EH (cell line): ENCODE measurements at places on chromosomes 11 and 22.

DNA sequence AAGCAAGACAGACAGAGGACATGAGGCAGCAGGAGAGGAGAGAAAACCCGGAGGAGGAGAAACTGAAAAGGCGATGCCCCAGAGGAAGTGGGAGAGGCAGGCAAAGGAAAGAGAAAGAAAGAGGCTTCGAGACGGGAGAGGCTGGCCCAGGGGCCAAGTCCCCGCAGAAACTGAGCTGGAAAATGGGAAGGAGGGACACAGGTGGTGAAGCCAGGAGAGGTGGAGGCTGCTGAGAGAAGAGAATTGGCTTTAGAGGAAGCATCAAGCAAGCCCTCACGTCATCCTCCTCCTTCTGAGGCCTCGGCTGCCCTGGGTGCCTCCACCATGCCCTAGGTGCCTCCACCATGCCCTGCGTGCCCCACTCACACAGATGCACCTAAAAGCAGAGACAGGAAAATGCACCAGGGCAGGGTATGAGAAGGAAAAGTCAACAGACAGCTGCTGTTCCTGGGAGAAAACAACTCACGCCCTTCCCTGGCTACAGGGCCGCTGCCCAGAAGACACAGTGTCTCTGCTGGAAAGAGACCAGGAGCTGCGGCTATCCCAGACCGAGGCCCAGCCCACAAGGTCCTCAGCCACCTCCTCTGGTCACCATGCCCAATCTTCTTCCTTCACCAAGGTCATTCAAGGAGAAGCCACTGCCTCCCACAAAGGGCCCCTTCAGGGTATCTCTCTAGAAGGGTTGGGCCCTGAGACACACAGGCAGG lies 14.3 kb downstream of the FXYD6 start:
- no peak for DNase-seq

- no peak for DNase-seq
Observed at GRCh38 chr22:47816863-47817210, 1054.4 kb downstream of the TBC1D22A start.

DNA sequence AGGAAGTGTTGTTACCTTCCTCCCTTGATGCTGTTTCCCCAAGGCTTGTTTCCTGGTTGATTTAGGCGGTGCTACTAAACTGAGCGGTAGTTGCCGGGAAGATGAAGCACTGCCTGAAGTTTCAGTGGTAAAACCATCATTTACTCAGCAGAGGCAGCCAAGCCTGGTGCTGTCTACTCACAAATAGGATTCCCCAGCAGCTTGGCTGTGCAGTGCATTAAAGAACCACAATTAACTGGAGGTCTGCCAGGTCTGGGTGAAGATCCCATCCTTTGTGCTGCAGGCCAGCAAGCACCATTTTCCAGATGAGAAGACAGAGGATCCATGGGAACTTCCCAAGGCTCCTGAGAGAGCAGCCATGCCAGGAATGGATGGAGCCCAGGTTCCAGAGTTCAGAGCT lies 231.9 kb upstream of the E2F8 start:
- peak; percentile 6 for DNase-seq

DNA sequence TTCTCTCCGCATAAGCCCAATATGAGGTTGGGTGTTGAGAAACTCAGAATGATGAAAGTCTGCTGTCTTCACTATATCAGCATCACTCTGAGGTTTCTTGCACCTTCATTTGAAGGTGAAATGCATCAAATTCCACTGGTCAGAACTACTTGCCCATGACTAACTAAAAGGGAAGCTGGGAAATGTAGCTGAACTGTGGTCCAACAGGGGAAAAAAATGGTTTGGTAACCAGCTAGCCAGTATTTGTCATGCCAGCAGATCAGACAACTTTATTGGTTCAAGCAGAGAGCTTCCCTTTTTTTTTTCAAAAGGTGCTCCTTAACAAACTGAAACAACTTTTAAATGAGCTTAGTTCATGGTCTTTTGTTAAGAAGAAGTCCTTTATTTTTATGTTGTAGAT lies 14.2 kb upstream of the PIK3C2A start:
- DNase-seq = peak; percentile 63
